ENCODE measurements at places on chromosomes 12 and 14.

- DNase-seq, result no peak
These were observed 80.6 kb upstream of the DBX2 start for GRCh38 chr12:45131506-45131905.

DNA sequence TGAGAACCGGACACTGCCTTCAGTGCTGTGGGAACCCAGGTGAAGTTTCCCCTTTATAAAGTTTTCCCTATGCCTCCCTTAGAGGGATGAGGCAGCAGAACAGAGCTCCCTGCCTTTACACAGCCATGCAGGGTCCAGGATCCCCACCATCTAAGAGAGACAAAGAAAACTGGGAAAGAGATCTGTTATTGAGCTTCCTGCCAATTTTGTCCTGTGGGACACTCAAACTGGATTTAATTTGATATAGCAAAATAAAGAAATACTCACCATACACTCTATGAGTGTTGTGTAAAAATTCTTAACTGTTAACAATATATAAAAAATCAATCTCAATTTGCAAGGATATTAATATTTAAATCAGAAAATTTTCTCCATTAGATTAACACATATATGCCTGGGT is 69.9 kb downstream of the DRAM1 start:
- DNase-seq, result no peak

GRCh38 chr14:88232771-88233170 is 90.3 kb downstream of the KCNK10 start:
- DNase-seq, result no peak

DNA sequence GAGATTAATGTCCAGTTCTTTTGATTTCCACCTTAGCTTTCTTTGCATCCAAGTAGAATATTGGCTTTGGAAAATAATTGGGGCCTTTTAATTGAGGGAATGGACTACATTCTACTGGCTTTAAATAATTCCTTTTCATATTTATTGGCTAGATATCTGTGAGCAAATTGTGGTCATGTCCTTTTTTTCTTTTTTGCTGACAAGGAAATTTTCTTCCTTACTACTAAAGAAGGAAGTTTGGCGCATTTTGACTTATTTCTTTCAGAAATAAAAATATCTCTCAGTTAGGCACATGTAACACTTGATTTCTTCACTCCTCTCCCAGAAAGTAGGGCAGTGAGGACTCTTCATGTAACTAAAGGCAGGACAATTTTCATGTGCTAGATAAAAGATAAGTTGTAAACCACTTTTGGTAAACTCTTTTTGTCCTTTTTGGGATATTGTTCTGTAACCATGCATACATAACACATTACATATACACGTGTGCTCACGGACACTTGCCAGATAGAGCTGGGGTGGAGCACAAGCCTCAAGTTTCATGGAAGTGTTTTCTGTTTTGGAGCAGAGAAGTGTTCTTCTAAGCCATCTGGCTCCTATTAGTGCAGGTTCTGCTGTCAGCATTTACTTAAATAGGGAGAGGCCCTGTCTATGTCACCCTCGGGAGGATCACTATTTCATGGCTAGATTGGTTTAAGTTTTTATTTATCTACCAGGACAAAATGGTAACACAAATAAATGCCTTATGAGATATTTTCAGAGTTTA is 85.1 kb upstream of the LRIG3 start:
- DNase-seq, result no peak

DNA sequence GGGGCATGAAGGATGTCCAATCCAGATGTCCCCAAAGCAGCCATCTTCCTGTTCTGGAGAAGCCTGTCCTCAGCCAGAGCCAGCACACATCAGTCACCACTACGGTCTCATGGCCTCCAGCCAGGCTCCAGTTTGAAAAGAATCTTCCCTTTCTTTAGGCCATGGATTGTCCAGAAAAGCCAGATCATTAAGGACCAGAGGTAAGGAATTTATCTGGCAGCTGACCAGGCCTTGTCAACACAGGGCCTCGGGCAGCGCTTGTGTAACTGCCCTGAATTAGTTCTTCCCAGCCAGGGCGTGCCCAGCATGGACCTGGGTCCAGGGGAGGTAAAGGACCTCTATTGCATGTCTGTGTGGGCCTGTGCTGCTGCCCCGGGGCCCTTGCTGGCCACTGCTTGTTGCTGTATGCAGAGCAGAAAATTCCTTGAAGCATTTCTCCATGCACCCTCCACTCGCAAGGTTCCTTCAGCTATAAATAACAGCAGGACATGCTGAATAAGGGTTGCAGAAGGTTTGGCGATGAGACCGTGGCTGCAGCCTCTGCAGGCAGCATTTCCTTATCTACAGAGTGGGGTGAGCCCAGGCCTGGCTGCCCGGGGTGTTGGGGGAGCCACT is 21.7 kb upstream of the VPS37B start:
- DNase-seq, result peak; percentile 67

DNA sequence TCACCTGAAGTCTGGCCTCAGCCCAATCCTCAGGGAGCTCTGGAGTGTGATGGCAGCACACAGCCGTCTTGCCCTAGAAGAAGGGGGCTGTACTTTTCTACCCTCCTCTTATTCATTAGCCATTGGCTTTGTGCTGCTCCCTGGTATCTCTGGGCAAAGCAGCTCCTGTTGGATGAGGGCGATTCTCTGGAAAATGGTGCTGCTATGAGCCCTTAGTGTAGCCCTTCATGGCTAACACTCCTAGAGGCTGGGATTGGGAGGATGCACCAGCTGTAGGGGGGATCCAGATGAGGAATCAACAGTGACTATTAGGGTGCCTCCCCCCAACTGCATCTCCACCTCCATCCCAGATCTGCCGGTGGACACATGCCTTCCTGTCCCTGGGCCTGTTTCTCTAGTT is 32.6 kb downstream of the RPH3A start:
- no peak for DNase-seq
